HFFc6 (cell line): ENCODE measurements at places on chromosomes 6 and 20. TPM values are rescaled to one million over a fixed set of nuclear protein-coding genes. Genes with fewer than 3 reads are reported as not detected.
A peak's percentile ranks its signal among the peaks of the same experiment; 100 is the strongest.

Gene EFCAB8
- 0.37 TPM in 1 of 3 replicates, not detected in the others for total RNA-seq

GRCh38 chr20:64254571-64255360, 782 bp upstream of the PCMTD2 start:
- DNase-seq: no peak
- H3K27ac ChIP-seq: peak overlapping the region; percentile 29
- peaks cover 17% of the 10 kb centered on the region for H3K27me3 ChIP-seq

- H3K36me3 ChIP-seq: peaks cover 20% of the 10 kb centered on the region
- H3K27me3 ChIP-seq: no peaks in the 10 kb centered on the region; the same call in 1 of the 2 replicates
- no peak overlapping the region for H3K4me3 ChIP-seq
- H3K4me1 ChIP-seq: 0 out of 2 replicates have a peak, but pooled peaks cover 5% of the 10 kb centered on the region
- peak; percentile 68 for DNase-seq
- H3K27ac ChIP-seq: no peak overlapping the region
Measured at GRCh38 chr6:158605266-158605878, 39.2 kb downstream of the DYNLT1 start.

GRCh38 chr6:136823128-136823660, 802 bp downstream of the PEX7 start:
- peak overlapping the region; percentile 91 for H3K4me3 ChIP-seq
- H3K4me1 ChIP-seq: peaks cover 13% of the 10 kb centered on the region
- no peak for DNase-seq
- H3K36me3 ChIP-seq: peaks cover 7% of the 10 kb centered on the region; the same call in 1 of the 2 replicates
- H3K27me3 ChIP-seq: no peaks in the 10 kb centered on the region; the same call in 1 of the 2 replicates

DNA sequence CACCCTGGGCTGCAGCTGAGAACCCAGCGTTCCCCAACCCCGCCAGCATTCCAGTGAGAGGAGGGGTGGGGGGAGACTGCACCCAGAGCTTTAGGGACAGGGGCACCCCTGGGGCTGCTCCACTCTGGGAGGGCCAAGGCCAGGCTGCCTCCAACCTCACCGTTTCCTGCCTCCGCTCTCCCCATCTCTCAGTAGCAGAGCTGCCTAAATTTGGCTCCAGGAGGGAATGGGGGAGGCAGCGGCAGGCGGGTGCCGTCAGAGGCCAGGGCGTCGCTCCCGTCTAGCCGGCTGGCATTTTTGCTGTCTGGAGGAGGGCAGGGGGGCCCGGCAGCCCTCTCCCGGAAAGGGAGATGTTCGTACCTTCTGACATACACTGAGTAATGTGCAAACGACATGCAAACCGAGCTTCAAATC, 46.6 kb downstream of the NOL4L start:
- no peaks in the 10 kb centered on the region for H3K36me3 ChIP-seq
- no peak for DNase-seq
- peaks cover 5% of the 10 kb centered on the region; the same call in 1 of the 2 replicates for H3K4me1 ChIP-seq
- no peak overlapping the region for H3K27ac ChIP-seq

DNA sequence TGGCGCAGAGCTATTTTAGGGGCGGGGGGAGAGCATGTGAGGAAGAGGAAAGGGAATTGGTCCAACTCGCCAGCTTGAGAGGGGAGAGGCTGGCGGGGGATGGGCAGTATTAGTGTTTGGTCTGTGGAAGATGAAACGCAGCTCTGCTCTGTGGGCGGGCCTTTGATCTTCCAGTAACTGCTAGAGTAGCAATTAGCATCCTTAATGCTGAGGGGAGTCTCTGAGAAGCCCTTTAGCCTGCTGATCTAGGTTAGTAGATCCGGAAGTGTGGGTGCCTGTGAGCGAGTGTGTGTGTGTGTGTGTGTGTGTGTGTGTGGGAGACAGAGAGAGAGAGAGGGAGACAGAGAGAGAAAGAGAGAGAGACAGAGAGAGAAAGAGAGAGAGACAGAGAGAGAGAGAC, 117.2 kb upstream of the BACH2 start:
- DNase-seq: no peak
- H3K4me1 ChIP-seq: no peaks in the 10 kb centered on the region
- H3K27me3 ChIP-seq: peaks cover 14% of the 10 kb centered on the region

GRCh38 chr20:16004108-16004854, 569.0 kb downstream of the KIF16B start:
- H3K27me3 ChIP-seq: no peaks in the 10 kb centered on the region
- DNase-seq: no peak
- H3K4me1 ChIP-seq: no peaks in the 10 kb centered on the region
- H3K4me3 ChIP-seq: no peak overlapping the region

- no peak overlapping the region for H3K27ac ChIP-seq
- DNase-seq: no peak
- H3K36me3 ChIP-seq: no peaks in the 10 kb centered on the region
- H3K27me3 ChIP-seq: peaks cover 11% of the 10 kb centered on the region; the same call in 1 of the 2 replicates
- peaks cover 26% of the 10 kb centered on the region for H3K4me1 ChIP-seq
- no peak overlapping the region for H3K4me3 ChIP-seq
Measured at GRCh38 chr6:2734488-2735166, 16.1 kb downstream of the MYLK4 start.
